ENCODE measurements at places on chromosomes 6 and 20.

DNA sequence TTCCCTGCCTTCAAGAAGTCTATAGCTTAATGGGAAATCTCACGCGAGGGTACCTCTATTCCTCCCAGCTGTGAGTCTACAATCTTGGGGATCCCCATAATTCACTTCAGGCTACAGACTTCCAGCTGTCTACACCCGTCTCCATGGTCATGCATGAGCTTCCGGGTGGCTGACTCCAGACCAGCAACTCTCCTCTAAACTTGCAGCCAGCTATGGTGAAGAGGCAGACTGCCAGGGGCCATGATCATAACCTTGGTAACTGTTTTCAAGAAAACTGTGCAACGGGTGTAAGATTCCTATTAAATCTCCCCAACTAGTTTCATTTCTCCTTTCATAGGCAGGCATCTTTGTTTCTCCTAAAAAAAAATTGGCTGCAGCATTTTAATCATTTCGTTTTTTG is 534.4 kb upstream of the CHD6 start:
- DNase-seq = no peak

- DNase-seq = no peak
Observed at GRCh38 chr6:2020909-2021308, 224.5 kb downstream of the GMDS start.

GRCh38 chr6:151024597-151024996 is 159.1 kb downstream of the MTHFD1L start:
- no peak for DNase-seq

DNA sequence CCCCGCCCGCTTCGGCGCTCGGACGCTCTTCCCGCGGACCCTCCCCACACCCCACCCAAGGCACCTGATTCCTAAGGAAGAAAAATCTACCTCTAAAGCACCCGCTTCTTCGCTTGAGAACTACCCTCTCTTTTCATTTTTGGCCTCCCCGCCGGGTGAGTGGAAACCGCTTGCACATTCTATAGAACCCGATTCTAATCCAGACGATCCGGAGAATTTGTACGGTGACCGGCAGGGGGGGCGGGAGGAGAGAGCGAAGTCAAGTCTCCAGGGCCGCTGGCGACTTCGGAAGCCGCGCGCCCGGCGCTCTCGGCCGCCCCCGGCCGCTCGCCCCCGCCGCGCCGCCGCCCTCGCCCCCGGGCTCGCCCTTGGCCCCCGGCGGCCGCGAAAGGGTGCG is at the start of gene RBM24:
Gene RBM24 (plus strand): TSS at position 262 of the 397 bp plus-strand sequence. CDS start 221 bp downstream, outside the sequence.
- DNase-seq = peak; percentile 75

DNA sequence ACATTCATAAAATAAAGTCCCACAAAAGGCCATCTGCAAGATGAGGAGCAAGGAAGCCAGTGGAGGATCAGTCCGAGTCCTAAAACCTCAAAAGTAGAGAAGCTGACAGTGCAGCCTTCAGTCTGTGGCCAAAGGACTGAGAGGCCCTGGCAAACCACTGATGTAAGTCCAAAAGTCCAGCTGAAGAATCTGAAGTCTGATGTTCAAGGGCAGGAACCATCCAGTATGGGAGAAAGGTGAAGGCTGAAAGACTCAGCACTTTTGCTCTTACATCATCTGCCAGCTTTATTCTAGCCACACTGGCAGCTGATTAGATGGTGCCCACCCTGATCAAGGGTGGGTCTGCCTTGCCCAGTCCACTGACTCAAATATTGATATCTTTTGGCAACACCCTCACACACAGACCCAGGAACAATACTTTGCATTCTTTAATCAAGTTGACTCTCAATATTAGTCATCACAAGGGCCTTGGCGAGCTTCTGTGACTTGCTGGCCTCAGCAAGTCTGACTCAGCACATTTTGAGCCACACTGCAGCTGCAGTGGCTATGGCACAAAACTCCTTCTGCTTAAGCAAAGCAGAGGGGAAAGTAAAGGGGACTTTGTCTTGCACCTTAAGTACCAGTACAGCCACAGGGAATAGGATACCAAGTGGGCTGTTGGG is 1370.3 kb upstream of the CITED2 start:
- DNase-seq = no peak

GRCh38 chr6:168609026-168609685 is 168.2 kb downstream of the SMOC2 start:
- no peak for DNase-seq

- no peak for DNase-seq
Observed at GRCh38 chr20:47365023-47365764, 8.7 kb upstream of the ZMYND8 start.

DNA sequence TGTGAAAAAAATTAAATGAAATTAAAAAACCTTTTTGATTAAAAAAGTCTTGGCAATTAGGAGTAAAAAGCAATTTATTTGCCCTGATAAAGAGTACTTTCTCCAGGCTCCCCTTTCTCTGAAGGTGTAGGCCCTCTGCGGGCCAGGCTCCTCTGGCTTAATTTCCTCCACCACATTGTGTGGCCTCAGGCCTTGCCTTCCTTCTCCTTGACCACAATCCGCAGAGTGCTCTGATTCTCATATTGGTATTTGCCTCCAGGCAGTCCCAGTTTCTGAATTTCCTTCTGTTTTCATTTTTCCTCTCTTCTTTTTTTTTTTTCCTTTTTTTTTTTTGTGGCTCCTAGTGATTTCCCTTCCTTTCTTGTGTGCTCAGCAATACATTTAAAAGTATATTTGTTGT is 96.4 kb downstream of the AIG1 start:
- DNase-seq = no peak

DNA sequence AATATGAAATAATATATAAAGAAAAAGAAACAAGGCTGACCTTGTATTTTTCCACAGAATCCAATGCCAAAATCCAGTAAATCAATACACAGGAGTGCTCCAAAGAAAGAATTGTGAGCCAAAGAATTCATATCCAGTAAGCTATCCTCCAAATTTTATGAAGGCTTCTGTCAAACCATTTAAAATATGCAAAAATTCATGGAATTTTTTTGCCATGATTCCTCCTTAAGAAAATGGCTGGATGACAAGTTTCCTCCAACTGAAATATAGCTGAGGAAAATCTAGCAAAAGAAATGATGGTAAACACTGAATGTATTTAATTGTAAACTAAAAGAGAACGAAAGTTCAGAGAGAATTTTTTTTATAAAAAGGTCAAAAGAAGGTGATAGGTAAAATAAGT is 290.3 kb downstream of the UBE3D start:
- no peak for DNase-seq

- DNase-seq = peak; percentile 71
Observed at GRCh38 chr6:2918936-2919335, 15.8 kb upstream of the SERPINB9 start.

GRCh38 chr6:93919365-93919764 is 500.0 kb upstream of the EPHA7 start:
- DNase-seq = no peak

DNA sequence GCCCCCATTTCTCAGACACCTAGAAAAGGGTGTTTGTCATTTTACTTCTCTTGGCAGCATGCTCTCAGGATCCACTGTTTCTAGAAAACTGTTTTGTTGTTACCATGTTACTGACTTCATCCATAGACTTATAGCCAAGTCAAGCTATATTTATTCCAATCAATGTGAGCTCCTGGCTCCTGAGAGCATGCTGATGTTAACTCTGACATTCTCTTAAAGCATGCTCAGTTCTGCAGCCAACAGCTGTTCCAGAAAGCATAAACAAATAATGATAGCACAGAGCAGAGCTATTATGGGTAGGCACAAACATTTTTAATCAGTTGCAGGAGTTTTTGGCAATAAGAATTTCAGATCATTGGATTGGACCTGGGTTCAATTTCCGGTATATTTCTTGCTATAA is 92.4 kb upstream of the CEP85L start:
- no peak for DNase-seq

- no peak for DNase-seq
Observed at GRCh38 chr20:41177636-41178035, 40.3 kb downstream of the PLCG1 start.

GRCh38 chr6:56756219-56756789 is 113.6 kb upstream of the DST start:
- no peak for DNase-seq

DNA sequence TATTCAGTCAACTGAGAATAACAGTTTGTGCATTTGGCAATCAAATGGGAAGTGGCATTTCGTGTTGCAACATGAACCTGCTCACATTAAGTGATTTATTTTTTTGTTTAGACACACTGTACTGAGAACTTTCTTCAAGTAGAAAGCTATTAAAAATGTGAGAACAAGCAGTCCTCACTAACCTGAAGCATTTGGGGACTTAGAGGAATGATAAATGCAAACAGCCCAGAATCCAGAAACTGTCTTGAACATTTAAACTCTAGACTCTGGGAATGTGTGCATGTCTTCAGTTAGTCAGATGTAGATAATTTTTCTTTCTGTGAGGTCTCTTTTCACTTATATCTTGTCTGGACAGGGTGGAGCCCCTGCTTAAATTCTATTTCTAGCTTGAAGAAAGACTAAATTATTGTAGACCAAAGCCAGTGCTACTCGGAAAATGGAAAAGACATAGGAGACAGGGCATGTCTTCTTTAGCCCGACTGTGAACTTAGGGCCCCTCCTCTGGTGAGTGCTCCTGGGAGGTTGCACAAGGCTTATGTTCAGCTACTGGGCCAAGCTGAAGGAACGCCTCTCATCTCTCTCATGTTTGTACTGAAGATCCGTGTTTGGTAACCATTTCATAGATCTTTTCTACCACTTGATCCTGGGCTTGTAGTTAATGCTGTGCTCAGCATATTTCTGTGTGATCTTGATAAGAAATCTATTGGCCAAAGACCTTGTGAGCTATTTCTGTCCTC is 70.1 kb downstream of the SLX4IP start:
- DNase-seq = no peak

DNA sequence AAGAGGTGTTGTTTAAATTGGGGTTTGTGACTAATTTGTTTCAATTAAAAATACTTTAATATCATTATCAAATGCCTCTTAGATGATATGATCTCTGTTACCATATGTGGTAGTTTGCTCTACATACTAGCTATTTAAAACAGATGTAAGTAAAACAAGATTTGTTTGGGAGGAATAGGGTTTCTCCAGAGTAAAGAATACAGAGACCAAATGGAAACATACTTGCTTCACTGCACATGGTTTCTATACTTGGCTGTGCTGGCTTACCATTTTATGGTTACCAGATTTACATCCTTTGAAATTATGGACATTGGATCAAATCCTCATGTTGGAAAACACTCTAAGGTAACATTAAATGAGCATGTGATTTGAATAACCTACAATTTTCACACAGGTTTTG is 588.3 kb downstream of the CD109 start:
- no peak for DNase-seq

DNA sequence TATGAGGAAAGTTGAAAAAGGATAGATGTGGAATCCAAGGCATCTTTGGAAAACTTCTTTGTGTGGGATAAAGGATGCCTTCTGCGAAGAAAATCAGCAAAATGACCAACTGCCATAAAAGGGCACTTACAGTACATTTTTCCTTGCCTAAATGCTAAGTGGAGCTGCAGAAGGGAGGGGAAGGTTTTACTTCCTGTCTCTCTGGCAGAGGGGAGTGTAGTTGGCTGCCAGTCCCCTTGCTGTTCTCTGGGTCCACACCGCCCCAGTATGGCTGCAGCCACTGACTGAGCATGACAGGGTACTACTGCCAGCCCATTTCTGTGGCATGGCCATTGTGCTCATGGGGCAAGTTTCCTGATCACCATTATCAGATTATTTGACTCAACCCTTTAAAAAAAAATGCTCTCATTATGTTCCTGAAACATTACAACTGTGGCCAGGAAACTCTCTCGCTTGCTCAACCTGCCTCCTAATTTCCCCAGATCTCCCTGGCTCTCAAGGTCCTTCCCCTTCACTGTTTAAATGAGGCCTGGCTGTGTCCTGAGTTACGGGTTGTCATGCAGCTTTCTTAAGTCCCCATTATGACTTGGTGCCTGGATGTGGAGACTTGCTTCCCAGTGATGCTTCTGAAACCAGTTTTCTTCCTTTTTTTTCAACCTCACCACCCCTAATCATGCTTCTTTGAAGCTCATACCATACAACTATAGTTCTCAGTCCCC is 34.5 kb upstream of the FAM184A start:
- DNase-seq = peak; percentile 58

DNA sequence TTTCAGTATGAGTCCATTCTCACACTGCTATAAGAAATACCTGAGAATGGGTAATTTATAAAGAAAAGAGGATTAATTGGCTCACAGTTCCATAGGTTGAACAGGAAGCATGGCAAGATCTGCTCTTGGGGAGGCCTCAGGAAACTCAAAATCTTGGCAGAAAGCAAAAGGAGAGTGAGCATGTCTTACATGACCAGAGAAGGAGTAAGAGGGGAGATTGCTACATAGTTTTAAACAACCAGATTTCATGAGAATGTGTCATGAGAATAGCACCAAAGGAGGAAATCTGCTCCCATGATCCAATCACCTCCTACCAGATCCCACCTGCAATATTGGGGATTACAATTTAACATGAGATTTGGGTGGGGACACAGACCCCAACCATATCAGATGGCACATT is 672.4 kb downstream of the HTR1B start:
- no peak for DNase-seq

- no peak for DNase-seq
Observed at GRCh38 chr20:11437611-11438380, 479.9 kb upstream of the BTBD3 start.

- DNase-seq = no peak
Observed at GRCh38 chr6:22681761-22682160, 112.4 kb downstream of the HDGFL1 start.

- peak; percentile 97 for DNase-seq
Observed at GRCh38 chr6:53171605-53172467, 23.2 kb upstream of the GCM1 start.

GRCh38 chr6:99331531-99331930 is 17.9 kb downstream of the FAXC start:
- no peak for DNase-seq

DNA sequence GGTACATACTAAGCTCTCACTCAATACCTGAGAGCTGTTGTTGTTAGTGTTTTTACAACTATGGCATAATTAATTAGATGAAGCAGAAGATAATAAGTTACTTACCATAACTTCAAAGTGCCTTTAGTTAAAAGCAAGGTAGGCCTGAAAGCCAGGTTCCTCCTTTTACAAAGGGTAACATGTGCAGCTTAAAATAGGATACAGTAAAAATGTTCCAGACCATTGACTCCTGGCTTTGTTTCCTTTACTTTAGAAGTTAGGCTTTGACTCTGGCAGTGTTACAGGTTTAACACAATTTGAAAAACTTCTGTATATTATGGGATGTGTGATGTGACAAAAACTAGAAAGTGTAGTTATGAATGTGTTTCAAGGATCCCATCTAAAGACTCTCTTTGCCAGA is 522.5 kb downstream of the EPM2A start:
- no peak for DNase-seq

- no peak for DNase-seq
Observed at GRCh38 chr6:33488339-33488738, 34.0 kb downstream of the ZBTB9 start.

DNA sequence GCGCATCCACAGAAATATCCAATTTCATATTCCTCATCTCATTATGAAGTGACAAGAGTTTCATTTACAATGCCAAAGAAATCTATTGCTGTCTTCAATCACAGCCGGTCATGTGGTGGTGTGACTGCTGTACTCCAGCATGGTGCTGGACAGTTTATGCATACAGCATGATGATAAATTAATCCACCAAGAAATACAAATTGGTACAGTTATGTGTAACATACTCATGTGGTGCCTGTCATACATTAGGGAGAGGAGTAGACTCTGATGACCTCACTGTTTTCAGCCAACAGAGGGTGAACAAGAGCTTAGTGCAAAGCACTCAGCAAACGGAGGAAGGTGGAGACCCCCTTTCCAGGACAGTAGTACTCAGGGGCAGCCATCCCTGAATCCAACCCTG is 178.4 kb upstream of the SYNDIG1 start:
- no peak for DNase-seq
